ENCODE measurements at places on chromosomes 11 and 22.

DNA sequence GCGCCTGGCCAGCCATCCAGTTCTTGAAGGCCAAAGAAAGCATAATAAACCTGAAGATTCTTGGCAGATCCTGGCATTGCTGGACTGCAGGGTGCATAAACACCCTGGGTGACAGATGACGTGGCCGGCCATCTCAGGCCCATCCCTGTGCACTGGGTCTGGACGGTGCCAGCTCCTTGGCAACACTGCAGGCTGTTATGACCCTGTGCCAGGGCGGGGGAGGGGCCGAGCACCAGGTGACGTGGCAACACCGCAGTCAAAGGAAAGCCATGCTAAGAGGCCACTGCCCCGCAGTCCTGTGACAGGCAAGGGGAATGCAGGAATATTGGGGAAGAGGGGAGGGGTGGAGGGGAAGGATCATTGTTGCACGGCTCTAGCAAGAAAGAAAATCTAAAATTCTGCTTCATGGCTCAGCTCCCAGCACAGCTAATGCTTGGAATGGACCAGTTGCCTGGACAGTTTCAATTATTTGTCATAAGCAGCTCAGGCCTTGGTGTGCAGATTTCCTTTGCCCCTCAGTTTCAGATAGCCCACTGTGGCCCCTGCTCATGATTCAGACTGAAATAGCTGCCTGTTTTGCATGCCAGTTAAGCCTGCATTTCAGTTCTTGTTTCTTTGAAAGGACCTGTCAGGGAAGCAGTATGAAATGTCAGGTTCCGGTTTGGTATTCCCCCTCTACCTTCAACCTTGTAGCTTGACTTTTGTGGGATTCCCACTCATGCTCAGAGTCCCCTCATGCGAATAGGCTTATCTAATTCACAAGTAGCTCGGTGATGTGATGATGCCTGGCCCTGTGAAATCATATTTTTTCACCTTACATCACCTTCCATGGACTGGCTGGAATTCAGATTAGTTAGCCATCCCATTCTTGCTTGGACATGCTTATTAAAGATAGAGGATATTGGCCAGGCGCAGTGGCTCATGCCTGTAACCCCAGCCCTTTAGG, 29.7 kb upstream of the DDX6 start:
- no peak for DNase-seq

- no peak for DNase-seq
These were observed 97.2 kb downstream of the PIWIL4 start for GRCh38 chr11:94664346-94664745.

DNA sequence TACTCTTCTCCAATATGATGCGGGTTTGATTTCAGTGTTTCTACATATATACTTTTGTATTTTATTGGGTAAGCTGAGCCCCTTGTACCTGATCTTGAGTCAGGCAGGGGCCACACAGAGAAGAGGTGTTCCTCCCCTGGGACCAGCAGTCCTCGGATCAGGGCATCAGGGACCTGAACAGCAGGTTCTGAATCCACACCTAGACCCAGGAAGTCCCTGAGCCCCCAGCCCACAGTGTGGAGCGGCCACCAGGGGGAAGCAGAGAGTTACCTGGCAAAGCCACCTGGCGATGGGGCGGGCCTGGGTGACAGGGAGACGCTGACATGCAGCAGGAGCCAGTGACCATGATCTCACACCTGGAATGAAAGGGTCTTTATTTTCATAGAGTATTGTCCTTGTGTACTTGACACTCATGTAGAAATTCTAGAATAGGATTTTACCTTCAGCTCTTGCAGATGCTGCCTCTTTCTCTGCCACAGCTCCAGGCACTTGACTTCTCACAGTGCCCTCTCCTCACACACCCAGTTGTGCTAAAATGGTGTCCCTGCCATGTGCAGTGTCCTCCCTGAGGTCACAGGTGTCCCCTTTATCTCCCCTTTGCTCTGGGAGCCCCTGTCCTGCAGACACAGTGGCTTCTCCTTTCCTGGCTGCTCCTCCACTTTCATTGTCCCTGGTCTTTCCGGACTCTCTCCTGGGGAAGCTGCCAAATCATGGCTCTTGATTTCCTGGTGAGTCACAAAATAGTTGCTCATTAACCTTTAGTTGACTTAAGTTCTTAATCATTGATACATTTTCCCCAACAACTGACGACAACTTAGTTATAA, 48.5 kb downstream of the GGTLC2 start:
- DNase-seq, result peak; percentile 60

- DNase-seq, result no peak
These were observed 2.4 kb upstream of the ZBTB16 start for GRCh38 chr11:114057147-114057546.

GRCh38 chr11:95487391-95487790, 256.4 kb upstream of the SESN3 start:
- DNase-seq, result no peak

DNA sequence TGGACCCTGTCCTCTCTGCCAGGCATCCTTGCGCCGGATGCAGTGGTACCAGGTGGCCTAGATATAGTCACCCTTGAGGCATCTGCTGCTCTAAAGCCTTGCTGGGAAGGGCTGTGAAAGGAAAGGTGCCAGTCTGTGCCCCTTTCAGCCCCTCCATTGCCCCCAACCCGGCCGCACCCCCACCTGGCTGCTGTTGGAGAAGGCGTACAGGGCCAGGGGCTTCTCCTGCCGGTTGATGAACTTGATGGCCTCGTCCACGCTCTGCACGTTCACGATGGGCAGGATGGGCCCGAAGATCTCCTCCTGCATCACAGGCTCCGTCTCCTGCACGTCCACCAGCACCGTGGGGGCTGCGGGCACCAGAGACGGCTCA, 10.2 kb downstream of the ALDH3B2 start:
- DNase-seq, result no peak
